ENCODE measurements at places on chromosomes 11 and 22. TPM values are rescaled to one million over a fixed set of nuclear protein-coding genes. Genes with fewer than 3 reads are reported as not detected.

Gene TMEM132A
- total RNA-seq: 7.5 TPM

Gene GP1BB
- total RNA-seq: not detected

Gene CREB3L1
- 0.17 TPM for total RNA-seq

Gene MMP1
- total RNA-seq: not detected

Gene F2
- total RNA-seq: 0.48 TPM

Gene OR52H1
- total RNA-seq: not detected

Gene LDHAL6A
- total RNA-seq: not detected

Gene SCGB1C1
- total RNA-seq: not detected

DNA sequence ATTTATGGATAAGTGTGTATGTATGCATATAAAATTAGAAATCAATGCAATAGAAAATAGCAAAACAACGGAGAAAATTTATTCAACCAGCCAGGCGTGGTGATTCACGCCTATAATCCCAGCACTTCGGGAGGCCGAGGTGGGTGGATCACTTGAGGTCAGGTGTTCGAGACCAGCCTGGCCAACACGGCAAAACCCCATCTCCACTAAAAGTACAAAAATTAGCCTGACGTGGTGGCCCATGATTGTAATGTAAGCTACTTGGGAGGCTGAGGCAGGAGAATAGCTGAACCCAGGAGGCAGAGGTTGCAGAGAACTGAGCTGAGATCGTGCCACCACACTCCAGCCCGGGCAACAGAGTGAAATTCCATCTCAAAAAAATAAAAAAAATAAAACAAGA is 5.5 kb downstream of the KRTAP5-6 start:
- no peak for DNase-seq

DNA sequence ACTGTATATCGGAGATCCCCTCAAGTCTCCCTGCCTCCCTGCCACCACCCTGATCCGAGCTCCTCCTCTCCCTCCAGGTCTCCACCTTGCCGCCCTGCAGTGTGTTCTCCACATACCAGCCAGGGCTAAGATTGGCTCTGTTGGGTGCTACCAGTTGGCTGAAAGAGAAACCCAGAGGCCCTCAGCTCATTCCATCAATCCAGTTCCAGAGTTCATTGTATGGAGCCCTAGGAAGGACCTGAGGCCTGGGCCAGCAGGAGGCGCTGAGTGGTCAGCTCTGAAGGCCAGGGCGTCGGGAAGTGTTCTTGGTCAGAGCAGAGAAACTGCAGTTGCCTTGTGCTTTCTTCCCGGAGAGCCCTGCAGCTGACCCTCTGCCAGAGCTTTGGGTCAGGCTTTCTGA is 2.2 kb upstream of the TOP3B start:
- peak; percentile 9 for DNase-seq

DNA sequence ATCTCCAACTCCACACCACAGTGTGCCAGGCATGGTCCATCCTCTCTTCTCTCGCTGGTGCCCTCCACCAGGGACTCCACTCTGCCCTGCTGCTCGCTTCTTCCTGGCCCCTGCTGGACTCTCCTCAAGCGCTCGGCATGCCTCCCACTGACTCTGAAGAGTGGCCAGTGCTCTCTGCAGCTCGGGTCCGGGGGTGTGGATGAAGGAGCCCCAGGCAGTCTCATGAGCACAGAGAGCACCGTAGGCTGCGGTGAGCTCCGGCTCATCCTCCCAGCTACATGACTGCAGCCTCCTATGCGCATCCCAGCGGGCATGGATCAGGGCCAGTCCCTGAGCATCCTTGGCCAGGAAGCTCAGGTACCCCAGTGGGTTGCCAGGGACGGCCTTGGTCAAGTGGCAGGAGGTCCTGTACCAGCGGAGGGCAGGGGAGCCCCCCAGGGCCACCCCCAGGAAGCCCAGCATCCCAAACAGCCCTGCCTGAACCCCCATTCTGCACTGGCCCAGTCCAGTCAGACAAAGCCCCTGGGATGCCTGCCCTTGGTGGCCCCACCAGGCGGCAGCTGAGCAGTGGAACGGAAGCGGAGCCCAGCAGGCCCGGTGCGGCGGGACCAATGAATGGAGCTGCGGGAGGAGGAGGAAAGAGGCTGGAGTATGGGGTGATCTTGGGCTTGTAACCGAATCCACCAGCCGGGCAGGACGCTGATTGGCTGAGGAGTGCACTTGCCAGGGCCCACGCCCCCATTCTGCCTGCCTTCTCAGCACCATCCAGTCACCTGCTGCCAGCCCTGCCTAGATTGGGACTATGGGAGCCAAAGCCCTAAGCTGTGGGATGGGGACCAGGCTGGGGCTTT is at the start of gene PLA2G3:
Gene PLA2G3, minus strand, starts transcription at position 643 of the 851 bp plus-strand sequence. Its CDS starts 154 bp downstream, at position 489.
- DNase-seq: no peak

GRCh38 chr11:68806931-68807844 is 34.5 kb downstream of the CPT1A start:
- DNase-seq: no peak

- peak; percentile 12 for DNase-seq
Observed at GRCh38 chr11:123742031-123742723, 717 bp upstream of the ZNF202 start.

- no peak for DNase-seq
Observed at GRCh38 chr11:65414776-65415498, 7.7 kb upstream of the NEAT1 start.

DNA sequence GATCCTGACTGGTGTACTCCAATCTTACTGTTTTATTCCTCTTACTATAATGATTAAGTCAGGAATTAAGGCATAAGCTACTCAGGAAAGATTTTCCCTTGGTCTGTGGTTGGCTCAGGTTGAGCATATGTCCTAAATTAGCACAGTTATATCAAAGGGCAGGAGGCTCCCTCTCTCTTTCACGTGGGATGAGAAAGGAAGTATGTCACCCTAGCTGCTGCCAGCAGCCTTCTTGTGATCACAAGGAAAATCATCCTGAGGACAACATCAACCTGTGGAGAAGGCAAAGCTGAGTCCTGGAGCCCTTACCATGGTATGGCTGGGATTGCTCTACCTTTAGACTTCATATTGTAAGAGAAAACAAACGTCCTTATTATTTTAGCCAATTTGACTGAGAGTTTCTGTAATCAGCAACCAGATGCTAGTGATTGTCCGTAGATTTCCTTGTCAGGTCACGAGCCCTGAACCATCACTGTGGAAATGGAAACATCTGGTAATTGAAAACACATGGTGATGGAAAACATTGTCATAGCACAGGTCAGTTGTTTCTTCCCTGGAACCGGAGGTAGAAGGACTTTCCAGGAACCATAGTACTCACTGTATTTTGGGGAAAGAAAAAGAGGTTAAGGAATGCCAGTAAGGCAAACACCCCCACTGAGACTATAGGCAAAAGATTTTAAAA is 40.6 kb upstream of the DEUP1 start:
- DNase-seq: no peak

GRCh38 chr22:32546496-32546895 is 71.9 kb downstream of the FBXO7 start:
- DNase-seq: no peak

- no peak for DNase-seq
Observed at GRCh38 chr11:79570104-79570503, 129.3 kb upstream of the TENM4 start.

GRCh38 chr11:95652002-95652472 is 137.5 kb downstream of the FAM76B start:
- DNase-seq: no peak

DNA sequence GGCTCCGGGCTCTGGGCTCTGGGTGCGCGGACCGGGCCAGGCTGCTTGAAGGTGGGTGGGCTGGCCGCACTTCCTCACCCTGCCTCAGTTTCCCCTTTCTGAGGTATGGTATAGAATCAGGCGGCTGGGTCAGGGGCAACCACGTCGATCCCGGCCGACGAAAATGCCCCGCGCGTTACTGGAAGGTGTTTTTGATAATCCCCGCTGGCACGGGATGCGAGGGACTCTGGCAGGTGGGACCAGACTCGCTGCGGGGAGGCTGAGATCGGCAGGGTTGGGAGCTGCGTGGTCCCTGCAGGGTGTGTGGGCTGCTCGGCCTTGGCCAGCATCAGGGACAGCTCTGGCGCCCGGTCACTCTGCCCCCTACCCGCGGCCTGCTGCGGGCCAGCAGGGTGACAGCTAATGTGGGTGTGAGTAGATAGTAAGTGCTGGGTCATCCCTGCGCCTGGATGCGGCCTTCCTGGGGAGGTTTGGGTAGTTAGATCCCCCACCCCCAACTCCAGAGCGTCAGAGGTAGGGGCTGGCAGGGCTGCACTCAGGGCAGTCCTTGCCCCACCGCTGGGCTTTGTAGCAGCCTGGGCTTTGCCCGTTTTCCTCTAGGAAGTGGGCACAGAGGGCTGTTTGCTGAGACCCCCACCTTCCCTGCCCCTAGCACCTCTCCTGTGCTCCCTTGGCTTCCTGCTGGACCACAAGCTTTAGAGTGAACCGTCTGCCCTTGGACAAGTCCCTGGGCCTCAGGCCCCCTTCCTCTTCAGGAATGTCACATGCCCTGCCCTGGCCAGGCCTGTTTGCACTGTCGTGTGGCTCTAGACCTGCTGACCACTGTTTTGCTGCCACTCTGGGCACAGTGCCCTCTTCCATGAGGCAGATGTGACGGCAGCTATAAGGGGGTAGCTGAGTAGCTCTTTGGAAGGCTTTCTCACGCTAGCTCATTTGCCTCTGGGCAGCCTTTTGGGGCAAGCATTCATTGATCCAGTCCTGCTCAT is 579 bp downstream of the TANGO2 start:
- peak; percentile 14 for DNase-seq

DNA sequence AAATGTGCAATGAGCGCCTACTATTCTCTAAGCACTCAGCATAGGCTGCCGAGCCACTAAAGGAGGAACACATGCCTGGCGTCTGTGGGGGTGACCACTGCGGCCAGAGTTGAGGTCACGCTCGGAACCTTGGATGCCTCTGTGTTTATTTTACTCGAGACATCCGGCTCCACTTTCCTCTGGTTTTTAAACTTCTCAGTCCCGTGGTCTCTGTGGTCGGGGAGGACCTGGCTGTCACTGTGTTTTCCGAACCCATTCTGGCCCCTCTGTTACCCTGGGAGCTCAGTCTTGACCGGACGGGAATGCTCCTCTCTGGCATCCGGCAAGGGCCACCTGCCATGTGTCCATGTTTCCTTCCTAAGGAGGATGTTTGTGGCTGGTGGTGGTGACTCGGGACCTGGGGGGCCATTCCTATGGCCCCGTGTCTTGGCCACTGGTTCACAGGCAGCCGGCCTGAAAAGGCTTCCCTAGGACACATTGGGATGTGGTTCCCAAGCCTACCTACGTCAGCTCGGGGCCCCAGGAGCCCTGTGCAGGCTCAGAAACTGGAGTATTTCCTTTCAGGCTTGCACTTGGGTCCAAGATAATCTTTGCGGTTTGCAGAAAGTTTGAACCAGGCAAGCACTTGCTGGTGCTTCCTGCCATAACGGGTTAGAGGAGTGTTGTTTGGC is 46.7 kb upstream of the PARVG start:
- no peak for DNase-seq

- no peak for DNase-seq
Observed at GRCh38 chr22:46111645-46112306, 38.5 kb upstream of the PPARA start.

GRCh38 chr22:49869845-49870712 is 16.4 kb downstream of the ZBED4 start:
- DNase-seq: no peak

- DNase-seq: no peak
Observed at GRCh38 chr11:130635937-130636630, 187.6 kb downstream of the ADAMTS15 start.

DNA sequence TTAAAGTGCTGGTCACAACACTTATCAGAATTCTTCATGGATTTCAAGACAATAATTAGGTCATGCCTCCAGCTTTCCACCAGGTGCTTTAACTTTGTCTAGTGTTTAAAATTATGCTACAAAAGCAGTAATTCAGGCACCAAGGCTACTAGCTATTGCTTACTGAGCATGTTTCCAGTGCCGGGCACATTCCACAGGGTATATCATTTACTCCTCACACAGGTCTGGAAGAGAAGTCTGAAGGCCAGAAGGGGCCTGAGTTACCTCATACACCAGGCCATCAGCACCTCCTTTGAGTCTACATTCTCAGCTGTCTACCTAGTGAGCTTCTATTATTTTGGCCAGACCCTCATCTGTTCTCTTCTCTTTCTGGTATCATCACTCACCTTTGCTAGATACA is 41.7 kb upstream of the LMO2 start:
- no peak for DNase-seq

DNA sequence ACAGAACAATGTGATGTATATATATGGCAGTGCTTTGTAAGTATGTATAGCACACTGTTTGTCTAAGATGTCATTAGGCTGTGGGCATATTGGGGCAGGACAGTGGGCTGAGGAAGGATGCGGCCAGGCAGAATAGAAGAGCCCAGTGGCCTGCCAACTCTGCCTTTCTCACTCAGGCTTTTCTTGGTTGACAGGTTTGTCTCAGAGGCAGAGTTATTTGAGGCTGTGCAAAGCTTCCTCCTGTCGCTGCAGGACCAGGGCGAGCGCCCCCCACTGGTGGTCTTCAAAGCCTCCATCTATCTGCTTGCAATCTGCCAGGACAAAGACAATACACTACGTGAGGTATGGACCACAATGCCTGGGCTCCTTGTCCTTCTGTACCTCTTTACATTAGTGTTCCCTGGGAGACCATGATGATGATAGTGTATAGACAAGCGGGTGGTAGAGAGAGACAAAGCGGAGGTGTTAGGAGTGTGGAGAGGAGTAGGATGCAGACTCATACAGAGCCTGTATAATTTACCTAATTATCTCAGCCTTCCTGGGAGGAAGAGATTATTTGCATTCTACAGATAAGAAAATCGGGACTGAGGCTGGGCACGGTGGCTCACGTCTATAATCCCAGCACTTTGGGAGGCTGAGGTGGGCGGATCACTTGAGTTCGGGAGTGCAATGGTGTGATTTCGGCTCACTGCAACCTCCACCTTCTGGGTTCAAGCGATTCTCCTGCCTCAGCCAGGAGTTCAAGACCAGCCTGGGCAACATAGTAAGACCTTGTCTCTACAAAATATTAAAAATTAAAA is 37.3 kb upstream of the CCDC134 start:
- peak; percentile 72 for DNase-seq
